Activated naive CD4-positive, alpha-beta T cell treated with anti-CD3 and anti-CD28 coated beads, Interleukin-2, amount 10 ng/mL, durations not matched to agents 5 hours and 36 hours (primary cell): ENCODE measurements at places on chromosomes 7 and 10. TPM values are rescaled to one million over a fixed set of nuclear protein-coding genes. Genes with fewer than 3 reads are reported as not detected.

Gene AS3MT
- 0.58 TPM for total RNA-seq

Gene GLCCI1
- 20.3 TPM for total RNA-seq

Gene NUTM2B
- total RNA-seq: 2.0 TPM

Gene PKD2L1
- total RNA-seq: not detected

Gene IDI2
- not detected for total RNA-seq

Gene KIF5B
- total RNA-seq: 57.9 TPM

Gene AKR1C1
- total RNA-seq: 0.63 TPM

Gene TFR2
- total RNA-seq: 9.4 TPM

Gene CTNNA3
- 0.24 TPM for total RNA-seq

Gene NPSR1
- total RNA-seq: not detected

Gene MRC1
- total RNA-seq: not detected

Gene EEF1AKMT2
- total RNA-seq: 24.2 TPM

Gene EGFR
- not detected for total RNA-seq

Gene NME8
- total RNA-seq: not detected

Gene SFRP4
- total RNA-seq: not detected

Gene AKR1D1
- not detected for total RNA-seq

Gene RAMP3
- not detected for total RNA-seq

Gene TWIST1
- total RNA-seq: 0.20 TPM

Gene ABCB1
- total RNA-seq: 2.2 TPM

Gene SLC18A3
- not detected for total RNA-seq

Gene CPA4
- total RNA-seq: not detected

Gene STEAP4
- total RNA-seq: not detected

Gene RELN
- not detected for total RNA-seq

Gene CLDN15
- total RNA-seq: 23.8 TPM

Gene DENND2A
- not detected for total RNA-seq

Gene CYP3A7
- not detected for total RNA-seq

Gene COBL
- total RNA-seq: not detected

Gene CFAP43
- not detected for total RNA-seq

Gene LBX1
- total RNA-seq: not detected

Gene NCF1
- 5.2 TPM for total RNA-seq
